Renal cortical epithelial cell (primary cell): ENCODE measurements at places on chromosomes 2 and 18.

GRCh38 chr18:45277908-45278307 lies 337.4 kb upstream of the SLC14A2 start:
- DNase-seq: no peak

DNA sequence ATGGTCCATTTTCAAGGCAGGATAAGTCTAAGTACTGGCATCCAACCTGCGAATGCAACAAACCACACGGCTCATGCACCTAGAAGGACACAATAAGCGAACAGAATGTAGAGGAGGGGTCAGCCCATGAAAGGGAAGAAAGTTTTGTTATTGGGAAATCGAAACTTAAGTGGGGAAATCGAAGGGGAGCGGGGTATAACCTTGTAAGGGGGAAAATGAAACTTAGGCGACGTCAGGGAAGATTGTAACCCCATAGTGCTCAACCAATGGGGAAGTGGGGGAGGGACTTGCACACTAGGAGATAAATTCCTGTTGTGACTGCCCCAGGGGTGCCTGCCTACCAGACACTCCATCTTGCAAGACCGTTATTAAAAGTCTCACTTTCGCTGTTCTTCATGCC lies 15.6 kb upstream of the OTOF start:
- no peak for DNase-seq

- no peak for DNase-seq
These were observed 123.2 kb downstream of the KCNS3 start for GRCh38 chr2:18001671-18002070.

GRCh38 chr2:100800915-100801314 lies 19.0 kb upstream of the NPAS2 start:
- no peak for DNase-seq

DNA sequence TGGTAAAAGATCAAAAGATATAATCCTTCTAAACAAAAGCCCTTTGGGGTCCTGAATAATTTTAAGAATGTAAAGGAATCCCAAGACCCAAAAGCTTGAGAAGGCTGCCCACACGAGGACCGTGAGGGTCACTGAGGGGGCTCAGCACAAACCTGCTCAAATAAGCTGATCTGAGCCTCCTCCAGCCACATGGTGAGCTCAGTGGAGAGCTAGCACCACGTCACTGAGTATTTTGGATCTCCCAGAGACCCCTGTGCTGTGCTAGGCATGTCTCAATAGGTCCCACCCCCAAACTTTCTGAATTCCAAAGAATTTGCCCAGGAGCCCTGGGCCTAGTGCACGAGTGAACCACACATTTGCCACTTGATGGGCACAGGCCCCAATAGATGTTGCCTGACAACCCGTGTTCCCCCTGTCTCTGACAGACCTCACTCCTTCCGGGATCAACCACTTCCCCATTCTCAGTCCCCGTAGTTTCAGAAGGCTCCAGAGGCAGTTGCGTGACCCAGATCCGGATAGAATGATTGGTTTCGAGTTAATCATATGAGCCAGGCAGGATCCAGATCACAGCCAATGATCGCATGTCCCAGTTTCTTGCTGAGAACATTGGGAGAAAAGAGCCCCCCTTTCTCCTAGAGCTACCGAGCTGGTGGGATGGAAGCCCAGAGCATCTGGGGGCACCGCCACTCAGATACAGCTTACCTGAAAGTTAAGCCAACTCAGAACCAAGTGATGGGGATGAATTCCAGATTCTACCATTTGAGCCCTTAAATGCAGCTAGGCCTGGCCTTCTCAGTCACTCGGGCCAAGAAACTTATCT lies 203.8 kb downstream of the TNS1 start:
- no peak for DNase-seq

DNA sequence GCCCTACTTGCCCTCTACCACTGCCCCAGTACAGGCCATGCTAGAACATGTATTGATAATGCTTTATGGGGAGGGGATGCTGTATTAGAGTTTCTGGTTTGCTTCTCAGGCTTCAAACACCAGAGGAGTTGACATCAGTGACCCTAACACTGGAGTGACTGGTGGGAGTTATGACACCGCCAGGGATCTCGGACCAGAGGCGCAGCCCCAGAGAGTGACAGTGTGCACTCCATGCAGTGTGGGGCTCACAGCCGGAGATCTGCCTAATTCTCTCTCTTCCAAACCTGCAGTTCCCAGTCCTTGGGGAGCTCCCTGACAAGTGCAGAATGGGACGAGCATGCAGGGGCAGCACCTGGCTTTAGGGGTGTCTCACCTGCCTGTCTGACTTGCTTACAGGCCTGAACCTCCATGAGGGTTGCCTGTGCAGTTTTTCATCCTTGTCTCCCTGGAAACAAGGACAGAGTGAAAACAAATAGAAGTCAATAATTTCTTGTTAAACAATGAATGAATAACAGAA lies 244.9 kb upstream of the MYT1L start:
- no peak for DNase-seq

GRCh38 chr2:146721486-146721885 lies 1123.3 kb upstream of the ACVR2A start:
- no peak for DNase-seq

DNA sequence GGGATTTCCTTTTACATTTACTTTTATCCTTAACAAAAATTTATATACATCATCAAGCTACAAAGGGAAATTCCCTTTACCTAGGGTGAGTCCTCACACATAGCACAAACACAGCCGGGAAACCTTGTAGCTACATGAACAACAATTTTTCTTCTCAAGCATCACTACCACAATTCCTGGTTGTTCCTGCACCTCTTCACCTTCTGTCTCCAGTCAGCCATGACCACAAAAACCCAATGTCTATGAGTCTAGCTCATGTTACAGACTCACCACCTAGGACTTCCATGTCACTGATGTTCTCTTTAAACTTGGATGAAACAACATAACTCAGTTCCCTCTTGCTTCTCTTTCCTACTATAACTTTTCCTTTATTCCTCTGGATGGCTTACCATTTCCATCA lies 460.4 kb downstream of the MBD2 start:
- peak; percentile 38 for DNase-seq

DNA sequence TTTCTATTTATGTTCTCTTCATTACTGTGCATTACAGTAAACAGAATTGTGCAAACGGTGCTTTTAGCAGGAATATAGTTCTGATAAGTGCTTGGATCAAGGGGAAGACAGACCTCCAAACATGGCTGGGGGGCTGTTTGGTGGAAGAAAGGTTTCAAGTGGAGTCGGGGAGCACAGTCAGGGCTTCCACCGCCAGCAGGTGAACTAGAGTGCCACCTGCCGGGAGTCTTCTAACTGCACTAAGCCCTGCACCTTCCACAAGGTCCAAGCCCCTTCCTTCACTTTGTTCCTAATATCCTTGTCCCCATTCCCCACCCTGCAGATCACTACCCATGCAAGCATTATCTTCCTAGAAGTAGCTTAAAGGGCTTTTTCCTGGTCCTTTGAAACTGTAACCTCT lies 11.1 kb downstream of the ONECUT2 start:
- DNase-seq: no peak

DNA sequence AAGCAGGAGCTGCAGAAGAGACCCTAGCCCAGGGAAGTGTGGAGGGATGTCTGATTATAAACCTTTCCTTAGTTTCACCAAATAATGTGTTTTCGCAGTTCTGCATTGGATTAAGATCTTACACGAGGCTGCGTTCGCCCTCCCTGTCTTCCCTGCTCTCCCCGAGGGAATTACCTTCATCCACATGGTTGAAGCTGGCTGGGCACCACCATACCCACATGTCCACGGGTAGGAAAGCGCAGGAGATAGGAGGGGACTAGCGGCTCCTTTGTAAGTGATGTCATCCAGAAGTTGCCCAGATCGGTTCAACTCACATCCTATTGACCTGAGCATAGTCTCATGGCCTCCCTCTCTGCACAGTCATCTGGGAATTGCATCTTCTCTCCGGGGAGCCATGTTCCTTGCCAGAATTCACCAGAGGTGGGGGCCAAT lies 1.1 kb downstream of the TTL start:
- peak; percentile 59 for DNase-seq

DNA sequence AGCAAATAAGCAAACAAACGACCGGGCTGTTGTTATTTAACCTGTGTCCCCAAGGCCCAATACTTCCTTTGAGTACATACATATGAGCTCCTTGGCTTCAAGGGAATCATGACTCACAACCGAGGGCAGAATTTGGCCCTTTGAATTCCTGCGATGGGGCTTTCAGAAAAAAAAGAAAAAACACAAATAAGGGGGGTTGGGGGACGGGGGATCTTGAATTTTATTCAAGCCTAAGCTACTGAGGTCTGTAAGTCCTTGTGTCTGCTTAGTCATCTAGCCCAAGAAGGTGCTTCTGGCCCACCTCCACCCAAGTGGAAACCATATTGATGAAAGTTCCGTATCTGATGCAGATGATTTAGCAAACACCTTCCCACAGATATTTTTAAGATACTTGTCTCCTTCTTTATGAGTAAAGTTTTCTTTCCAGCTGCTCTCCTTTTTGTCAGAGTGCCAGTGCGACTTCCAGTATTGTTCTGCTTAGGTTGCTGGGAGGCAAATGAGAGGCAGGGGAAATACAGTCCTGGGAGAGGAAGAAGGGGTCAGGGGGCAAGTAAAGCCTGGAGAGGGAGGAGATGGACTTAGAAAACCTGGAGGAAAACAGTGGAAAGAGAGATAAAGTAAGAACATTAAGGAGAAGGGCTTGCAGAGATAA lies 169.6 kb downstream of the ZEB2 start:
- DNase-seq: peak; percentile 90

DNA sequence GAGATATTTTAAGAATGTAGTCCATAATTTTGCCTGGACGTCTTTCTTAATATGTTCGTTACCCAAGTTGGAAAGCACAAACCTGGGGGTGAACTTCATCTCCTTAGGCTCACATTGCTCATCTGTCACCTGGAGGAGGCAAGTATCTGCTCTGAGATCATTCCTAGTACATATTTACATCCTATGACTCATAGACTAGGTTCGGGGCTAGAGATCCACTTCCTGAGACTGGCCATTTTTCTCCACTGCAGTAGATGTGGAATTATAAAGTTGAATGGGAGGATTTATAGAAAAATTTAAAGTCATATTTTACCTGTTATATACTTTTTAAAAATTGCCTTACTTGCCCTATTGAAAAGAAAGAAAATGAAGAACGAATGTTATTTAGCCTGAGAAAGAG lies 77.5 kb upstream of the PROKR1 start:
- DNase-seq: peak; percentile 26

DNA sequence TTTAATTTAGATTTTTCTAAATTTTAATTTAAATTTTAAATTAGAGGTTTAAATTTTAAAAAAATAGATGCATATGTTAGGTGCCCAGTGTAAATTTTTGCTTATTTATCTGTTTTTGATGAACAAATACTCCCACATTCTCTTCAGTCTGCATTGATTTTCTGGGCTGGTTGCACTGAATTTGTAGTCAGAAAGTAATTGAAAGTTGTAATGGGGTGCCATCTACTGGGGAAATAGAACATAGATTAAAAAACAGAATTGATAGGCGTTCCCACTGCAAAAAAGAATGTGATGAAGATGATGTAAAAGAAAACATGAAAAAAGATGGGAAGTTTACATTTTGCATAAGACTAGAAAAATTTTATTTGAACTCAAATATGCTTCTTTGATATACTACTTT lies 51.7 kb upstream of the CCDC85A start:
- peak; percentile 52 for DNase-seq

- no peak for DNase-seq
These were observed 40.1 kb downstream of the FBXO48 start for GRCh38 chr2:68426848-68427579.

DNA sequence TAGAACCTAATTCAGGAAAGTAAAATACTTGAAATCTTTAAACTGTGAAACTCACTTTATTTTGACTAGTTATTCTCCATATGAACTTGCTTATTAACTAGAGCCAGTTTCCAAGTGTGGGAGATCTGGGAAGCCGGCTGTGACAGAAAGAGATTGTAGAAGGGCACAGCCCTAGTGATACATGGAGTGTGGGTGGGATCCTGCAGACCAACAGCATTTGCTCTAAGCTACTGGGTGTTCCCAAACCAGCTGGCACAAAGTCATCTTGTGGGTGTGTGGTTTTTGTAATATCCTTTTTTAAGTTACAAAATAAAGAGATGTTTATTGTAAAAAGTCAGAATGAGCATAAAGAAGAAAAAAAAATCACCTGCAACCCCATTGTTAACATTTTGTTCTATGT lies 3.4 kb downstream of the DUSP19 start:
- DNase-seq: peak; percentile 19

GRCh38 chr18:10726198-10727068 lies 200.6 kb downstream of the NAPG start:
- DNase-seq: no peak

DNA sequence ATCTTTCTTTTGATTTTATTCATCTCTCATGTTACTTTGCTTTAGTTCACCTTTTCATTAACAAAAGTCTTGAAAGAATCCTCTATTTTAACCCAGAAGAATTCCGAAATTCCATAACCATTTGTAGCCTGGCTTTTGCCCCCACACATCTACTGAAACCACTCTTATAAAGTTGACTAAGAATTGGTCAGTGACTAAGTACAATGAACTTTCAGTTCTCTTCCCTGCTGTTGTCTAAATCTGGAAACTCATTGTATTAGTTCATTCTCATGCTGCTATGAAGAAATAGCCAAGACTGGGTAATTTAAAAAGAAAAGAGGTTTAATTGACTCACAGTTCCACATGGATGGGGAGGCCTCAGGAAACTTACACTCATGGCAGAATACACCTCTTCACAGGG lies 49.9 kb upstream of the PNPT1 start:
- DNase-seq: peak; percentile 63

DNA sequence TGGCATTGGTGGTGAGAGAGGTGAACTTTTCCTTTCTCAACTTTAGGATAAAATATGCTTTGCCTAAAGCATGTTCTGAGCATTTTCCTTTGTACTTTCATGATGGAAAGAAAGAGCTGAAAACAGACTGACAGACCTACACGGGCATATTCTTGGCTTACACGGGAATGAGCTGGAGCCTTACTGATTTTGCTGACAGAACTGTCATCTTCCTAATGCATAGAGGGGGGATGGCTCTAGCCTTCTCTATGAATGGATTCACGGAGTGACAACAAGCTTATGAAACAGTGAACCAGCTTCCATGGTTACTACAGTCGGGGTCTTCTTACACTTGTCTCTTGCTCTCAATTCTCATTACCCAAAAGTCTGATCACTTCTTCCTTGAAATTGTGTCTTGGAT lies 32.2 kb downstream of the FSHR start:
- DNase-seq: no peak

DNA sequence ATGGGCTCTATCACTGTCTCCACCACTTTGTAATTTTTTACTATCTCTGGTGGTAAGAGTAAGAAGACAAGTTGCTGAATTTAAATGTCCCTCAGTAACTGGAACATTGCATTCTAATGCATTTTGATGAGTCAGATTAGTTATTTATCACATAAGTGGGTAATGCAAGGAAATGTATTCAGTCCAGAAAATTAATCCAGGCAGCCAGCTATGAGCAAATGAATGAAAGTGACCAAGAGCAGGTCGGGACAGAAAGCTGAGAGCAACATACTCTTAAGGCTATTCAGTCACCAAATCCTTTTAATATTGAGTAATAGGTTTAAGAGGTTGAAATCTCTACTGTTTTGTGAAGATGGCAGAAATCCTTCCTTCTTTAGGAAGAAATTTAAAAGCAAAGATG lies 265.5 kb upstream of the PARD3B start:
- peak; percentile 41 for DNase-seq

GRCh38 chr2:139967665-139968064 lies 1187.5 kb upstream of the NXPH2 start:
- no peak for DNase-seq
